Immature natural killer cell (primary cell): ENCODE measurements at places on chromosomes 16 and 17. TPM values are rescaled to one million over a fixed set of nuclear protein-coding genes. Genes with fewer than 3 reads are reported as not detected.
A peak's percentile ranks its signal among the peaks of the same experiment; 100 is the strongest.

The OR4D1 gene
- polyA plus RNA-seq, result 2.3 TPM

DNA sequence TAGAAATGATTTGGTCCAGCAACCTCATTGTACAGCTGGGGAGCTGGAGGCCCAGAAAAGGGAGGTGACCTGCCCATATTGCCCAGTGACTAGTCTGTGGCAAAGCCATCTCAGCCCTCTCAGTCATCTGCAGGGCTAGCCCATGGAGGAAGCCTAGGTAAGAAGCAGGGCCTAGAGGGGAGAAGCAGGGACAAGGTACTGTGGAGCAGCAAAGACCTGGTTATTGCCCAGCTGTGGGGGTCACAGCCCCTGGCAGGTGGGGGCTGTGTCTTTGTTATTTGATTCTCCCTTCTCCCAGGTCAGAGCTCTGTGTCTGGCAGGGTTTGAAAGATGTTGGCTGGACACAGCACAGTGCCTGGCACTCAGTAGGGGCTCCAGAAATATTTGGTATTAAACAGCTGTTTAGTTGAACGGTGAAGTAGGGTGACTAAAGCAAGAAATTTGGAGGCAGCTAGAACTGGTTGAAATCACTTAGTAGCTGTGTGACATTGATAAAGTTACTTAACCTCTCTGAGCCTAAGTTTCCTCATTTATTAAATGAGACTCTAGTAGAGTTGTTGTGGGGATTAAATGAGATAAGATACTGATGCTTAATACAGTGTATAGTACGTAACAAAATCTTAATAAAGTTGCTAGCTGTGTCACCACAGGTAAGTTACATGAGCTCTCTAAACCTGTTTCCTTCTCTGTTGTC lies 17.3 kb downstream of the CCR7 start:
- DNase-seq, result no peak

- no peak for DNase-seq
These were observed 265.2 kb downstream of the XYLT1 start for GRCh38 chr16:17205279-17206211.

GRCh38 chr17:28577466-28577824 lies 750 bp upstream of the ALDOC start:
- DNase-seq, result no peak

The KRTAP4-3 gene
- polyA plus RNA-seq, result not detected

The DNASE1 gene
- polyA plus RNA-seq, result 3.5 TPM

DNA sequence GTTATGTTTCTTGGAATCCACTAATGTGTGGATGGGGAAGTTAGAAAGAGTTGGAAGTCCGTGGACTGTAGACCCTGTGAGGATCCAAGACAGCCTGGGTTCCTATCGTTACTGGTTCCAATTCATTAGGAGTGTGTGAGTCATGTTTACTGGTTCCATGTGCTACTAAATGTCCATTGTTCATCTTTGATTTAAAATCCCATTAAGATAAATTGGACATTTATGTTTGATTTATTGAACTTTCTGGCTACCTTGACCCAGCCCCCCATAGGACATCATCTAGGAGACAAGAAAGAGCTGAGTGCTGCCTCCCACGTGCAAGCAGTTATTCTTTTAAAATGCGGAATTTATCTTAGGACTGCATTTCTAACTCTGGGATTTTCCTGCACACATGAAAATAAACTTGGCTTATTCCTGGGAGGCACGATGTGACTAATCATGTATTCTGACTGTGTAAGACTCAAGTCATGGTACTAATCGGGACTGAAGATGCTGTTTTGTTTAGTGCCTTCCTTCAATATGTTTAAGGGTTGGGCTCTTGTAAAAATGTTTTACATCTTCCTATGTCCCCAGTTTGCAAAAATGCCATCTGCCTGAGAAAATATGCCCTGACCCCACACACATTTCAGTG lies 53.4 kb downstream of the RGS9 start:
- no peak for DNase-seq

- no peak for DNase-seq
These were observed 198.1 kb downstream of the ENGASE start for GRCh38 chr17:79272666-79273219.

DNA sequence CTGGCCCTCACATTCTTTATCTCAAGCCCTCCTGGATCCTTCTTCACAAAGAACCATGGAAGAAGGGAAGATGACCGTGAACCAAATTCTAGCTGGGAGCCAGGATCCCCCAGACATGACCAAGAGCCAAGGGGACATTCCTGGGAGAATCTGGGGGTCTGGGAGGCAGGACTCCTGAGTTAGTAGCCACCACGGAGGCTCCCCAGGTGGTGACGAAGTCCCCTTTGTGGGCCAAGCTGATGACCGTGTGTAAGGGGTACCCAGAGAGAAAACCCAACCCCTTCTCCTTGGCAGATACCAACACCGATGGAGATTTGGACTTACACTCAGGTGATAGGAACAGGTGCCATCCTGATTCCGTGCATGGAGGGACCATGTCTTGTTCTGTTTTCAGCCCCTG lies 6.8 kb upstream of the GFAP start:
- DNase-seq, result no peak

The SKAP1 gene
- polyA plus RNA-seq, result 329 TPM

The SPNS3 gene
- 7.3 TPM for polyA plus RNA-seq

The SAMD14 gene
- 1.2 TPM for polyA plus RNA-seq

GRCh38 chr16:12011565-12011964 lies 35.0 kb downstream of the SNX29 start:
- DNase-seq, result no peak

The OMG gene
- 0.40 TPM for polyA plus RNA-seq

DNA sequence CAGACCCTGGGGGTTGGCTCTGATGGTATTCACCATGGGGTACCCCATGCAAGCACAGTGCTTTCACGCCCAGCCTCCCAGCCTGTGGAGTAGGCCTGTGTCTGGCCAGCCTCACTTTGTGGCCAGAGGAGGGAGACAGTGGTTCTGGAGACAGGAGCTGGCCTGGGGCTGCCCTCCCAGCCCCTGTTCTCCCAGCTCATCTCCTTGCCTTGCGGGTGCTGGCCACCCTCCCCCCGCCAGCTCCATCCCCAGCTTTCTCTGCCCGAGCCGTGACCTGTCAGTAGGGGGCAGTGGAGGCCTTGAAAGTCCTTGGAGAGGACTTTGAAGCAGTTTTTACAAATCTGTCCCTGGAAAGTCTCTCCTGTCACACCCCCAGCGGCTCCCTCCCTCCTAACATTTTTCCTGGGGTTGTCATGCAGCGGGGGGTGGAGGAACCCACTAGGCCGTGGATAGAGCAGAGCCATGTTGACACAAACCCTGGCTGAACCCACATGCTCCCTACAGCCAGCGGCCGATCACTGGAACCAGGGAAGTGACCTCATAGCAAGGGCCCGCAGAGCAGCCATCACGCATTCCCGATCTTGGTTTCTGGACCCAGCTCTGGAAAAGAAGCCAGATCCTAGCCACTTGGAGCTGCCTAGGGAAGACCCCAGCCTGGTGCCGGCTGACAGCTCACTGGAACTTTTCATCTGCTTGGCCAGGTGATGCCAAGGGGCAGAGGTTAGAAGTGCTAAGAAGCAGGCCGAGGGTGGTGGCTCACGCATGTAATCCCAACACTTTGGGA lies 289.4 kb downstream of the SEC14L1 start:
- DNase-seq, result peak; percentile 74

GRCh38 chr17:1769822-1770477 lies 8.1 kb downstream of the SERPINF1 start:
- DNase-seq, result no peak

The C16orf96 gene
- polyA plus RNA-seq, result not detected

DNA sequence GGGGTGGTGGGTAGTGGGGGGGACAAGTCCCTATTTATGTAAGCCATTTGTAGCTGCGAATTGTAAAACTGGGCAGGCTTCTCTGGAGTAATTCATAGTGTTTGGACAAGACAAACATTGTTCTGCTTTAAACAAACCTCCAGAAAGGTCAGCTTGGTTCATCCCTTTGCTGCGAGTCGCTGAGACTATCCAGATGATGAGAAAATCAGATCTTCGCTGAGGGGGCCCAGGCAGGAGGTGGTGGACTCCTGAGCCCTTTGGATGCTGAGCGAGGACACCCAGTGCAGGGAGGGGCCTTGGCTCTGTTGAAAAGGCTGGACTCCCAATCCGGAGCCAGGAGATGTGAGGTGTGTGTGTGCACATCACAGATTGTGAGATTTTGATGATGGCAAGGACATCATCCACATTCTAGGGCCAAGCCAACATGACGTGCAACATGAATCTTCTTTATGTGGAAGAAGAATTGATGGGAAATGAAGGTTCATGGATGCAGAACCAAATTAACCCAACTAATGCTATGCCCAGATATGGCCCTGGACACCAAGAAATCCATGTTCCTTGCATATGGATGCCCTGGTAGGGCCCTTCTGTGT lies 15.0 kb upstream of the NTN1 start:
- no peak for DNase-seq

- DNase-seq, result no peak
These were observed 19.6 kb upstream of the EFCAB13 start for GRCh38 chr17:47304186-47304585.

GRCh38 chr17:31811101-31811500 lies 47.9 kb downstream of the COPRS start:
- DNase-seq, result no peak

GRCh38 chr16:69939821-69940585 lies 11.1 kb upstream of the CLEC18A start:
- no peak for DNase-seq

GRCh38 chr16:75139498-75139897 lies 8.8 kb upstream of the ZFP1 start:
- DNase-seq, result no peak

DNA sequence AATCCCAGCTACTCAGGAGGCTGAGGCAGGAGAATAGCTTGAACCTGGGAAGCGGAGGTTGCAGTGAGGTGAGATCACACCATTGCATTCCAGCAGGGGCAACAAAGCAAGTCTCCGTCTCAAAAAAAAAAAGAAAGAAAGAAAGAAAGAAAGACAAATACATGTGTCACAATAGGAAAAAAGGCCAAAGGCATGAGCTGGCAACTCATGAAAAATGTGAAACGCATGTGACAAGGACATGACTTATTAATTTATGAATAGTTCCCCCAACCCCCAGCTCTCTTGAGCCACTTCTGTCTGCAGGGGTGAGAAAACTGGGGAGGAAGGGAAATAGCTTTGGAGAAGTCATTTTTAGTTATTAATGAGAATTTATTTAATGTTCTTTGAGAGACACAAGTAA lies 120.6 kb downstream of the AIPL1 start:
- no peak for DNase-seq

The IRX6 gene
- not detected for polyA plus RNA-seq

The RNU2-1 gene
- polyA plus RNA-seq, result not detected

The TP53TG3 gene
- polyA plus RNA-seq, result not detected

DNA sequence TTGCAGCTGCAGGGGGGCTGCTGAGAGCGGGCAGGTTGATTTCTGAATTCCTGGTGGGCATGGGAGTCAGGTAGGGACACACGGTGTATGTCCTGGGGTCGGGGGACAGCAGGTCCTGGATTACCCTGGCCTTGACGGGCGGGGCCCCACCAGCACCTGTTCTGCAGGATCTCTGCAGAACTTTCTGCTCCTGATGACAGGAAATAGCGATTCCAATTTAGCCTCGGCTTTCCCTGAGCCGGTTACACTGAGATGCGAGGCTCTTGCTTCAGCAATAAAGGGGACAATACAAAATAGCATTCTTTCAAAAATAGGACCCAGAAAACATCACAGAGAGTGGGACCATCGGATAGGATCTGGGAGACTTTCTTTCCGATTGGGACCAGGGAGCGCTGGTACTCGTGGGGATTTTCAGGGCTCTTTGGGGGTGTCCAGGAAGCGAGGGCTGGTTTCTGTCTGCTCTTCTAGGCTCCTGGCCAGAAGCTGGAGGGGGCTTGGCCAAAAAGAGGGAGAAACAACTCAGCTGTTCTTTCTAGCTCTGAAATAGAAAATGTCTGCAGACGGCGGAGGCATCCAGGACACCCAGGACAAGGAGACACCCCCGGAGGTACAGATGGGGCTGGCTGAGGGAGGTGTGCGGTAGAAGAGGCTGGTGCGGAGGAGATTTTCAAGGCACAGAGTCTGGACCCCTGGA lies 642 bp downstream of the ZNF205 start:
- no peak for DNase-seq

DNA sequence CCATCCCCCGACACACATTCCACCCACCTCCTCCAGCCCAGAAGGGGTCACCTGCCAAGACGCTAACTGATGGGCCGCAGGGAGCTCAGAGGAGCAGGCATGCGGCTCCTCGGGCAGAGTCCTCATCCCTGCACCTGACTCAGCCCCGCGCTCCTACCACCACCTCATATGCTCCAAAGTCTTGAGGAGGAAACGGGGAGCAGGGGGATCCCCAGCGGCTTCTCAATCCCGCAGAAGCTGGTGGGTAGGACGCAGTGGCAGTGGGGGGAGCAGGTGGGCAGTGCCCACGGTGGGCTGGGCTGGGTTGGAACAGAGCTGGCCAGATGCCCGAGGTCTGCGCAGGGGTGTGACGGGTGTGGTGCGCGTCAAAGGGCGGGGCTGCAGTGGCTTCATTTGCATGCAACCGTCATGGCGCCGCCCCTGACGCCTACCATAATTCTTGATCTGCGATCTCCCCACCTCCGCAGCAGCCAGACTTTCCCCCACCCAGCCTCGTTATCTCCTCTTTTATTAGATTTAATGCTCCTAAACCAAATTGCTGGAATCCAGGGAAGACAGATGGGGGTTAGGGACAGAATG lies 39.0 kb upstream of the EMP2 start:
- no peak for DNase-seq

DNA sequence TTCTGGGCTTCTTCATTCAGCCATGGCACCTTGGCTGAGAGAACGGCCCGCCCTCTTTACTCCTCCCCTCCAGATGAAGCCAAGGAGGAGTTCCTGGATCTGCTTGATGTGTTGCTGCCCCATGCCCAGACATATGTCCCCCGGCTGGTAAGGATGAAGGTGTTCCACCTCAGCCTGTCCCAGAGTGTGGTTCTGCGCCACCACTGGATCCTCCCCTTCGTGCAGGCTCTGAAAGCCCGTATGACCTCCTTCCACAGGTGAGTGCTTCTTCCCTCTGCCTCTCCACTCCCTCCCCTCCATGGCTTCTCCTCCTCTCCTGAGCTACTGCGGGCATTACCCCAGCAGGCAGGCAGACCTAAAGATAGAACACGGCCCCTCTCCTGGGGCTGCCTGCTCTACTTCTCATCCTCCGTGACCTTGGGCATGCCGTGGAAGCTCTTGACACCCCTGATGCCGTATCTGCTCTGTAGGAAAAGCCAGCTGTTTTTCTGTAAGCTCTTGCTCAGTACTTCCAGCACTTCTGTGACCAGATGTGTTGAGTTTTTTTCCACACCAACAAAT lies 8.7 kb downstream of the USB1 start:
- DNase-seq, result no peak

DNA sequence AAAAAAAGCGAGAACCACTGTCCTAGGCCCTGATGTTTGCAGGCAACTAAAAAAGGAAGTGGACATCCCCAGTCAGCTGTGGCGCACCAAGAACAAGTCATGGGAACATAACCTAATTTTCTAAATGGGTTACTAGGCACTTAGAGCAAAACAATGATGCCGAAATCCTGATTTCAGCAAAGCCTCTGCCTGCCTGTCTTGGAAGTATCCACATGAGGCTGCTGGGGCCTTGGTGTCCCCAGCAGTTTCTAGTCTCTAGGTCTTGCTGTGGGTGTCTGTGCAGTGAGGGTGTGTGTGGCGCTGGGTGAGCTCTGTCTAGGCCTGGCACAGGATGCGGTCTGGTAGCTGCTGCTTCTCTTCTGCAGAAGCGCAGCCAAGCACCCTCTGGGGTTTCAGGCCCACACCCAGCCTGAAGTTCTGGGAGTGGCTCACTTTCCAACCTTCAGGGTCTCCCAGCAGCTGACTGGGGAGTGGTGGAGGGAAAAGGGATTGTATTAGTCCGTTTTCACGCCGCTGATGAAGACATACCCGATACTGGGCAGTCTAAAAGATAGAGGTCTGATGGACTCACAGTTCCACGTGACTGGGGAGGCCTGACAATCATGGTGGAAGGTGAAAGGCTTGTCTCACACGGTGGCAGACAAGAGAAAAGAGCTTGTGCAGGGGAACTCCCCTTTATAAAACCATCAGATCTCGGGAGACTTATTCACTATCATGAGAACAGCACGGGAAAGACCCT lies 21.1 kb downstream of the STH start:
- peak; percentile 88 for DNase-seq
